ENCODE measurements at places on chromosomes 5 and 9.
A peak's percentile ranks its signal among the peaks of the same experiment; 100 is the strongest.

DNA sequence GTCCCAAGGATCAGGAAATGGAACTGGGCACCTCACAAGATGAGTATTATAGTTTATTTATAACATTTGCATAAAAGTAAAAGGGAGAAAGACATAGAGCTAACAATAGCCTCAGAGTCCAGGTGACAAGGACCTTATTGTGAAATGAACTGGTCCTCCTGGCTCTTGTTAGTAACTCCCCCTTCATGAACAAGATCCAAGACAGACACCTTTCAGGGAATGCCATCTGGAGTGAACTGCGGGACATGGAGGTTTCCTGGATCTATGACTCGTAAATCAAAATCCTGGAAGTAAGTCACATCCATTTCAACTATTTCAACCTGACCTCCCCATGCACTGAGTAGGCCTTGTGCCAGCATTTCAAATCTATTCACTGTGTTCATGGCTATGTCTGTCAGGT lies 129.5 kb upstream of the GAS1 start:
- no peak for DNase-seq

GRCh38 chr5:96198356-96199058 lies 234.5 kb downstream of the PCSK1 start:
- DNase-seq: no peak

GRCh38 chr5:17196697-17197096 lies 20.7 kb upstream of the BASP1 start:
- no peak for DNase-seq

- DNase-seq: no peak
These were observed 166.0 kb downstream of the EBF1 start for GRCh38 chr5:158933494-158934318.

DNA sequence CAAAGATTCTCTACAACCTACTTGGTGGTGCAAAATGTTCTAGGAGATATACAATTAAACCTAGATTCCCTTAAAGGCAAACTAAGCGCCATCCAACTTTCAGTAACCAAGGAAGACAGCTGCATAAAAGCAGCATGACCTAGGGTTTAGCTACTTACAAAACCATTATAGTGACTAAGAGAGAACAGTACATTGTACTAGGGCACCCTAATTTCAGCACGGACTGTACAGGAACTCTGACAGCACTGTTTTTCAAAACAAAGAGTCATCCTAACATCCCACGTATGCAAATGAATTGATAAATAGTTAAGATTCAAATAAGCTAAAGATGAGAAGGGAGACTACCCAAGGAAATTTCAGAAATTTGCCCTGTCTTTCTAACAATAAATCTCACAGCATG lies 30.0 kb downstream of the STRBP start:
- no peak for DNase-seq

DNA sequence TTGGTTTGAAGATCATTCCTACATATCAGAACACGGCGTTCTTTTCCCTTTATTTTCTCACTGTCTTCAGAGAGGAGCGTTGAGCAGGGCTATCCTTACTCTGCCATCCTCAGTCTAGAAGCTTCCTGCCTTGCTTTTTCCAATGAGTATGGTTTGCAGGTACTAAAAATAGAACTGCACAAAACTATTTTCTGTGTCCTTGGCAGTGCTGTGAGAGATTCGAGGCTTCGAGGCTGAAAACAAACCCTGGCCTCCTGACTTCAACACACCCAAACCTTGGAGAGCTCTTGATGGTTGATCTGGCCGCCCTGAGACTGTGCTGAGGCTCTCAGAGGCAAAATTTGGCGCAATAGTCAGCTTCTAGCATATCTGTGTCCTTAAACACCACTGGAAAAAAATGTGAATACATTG lies 78.9 kb downstream of the GOLPH3 start:
- no peak for DNase-seq

DNA sequence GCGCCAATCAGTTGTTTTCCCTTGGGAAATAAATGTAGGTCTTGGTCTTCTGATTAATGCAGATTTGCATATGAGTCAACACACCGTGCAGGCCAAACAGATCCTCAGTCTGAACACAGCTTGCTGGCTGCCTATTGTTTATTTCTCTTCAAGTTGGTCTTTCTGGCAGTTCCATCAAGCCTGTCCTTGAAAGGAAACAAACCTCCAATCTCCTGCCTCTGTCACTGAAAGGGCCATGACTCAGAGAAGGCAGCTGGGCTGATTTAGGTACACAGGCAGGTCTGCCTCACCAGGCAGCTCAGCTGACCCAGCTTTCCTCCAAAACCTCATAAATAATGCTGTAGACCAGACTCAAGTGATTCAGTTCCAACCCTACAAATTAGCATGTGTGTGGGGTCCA lies 175.9 kb downstream of the MAN2A1 start:
- DNase-seq: no peak

GRCh38 chr9:111825468-111826145 lies 30.9 kb upstream of the SHOC1 start:
- no peak for DNase-seq

- no peak for DNase-seq
These were observed 77.4 kb downstream of the NREP start for GRCh38 chr5:111679611-111680010.

DNA sequence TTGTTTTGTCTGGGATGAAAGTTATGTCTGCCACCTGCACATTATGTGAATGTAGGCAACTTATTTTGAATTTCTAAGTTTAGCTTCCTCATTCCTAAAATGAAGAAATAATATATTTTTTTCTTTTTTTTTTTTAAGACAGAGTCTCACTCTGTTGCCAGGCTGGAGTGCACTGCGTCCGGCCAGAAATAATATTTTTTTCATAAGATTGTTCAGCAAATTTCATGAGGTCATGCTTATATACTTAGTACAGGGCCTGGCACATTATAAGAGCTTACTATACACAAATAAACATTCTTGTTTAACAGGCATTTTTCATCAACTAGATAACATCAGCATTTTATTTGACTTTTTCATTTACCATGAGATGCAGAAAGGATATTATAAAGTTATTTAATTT lies 368.5 kb downstream of the GABRG2 start:
- no peak for DNase-seq

DNA sequence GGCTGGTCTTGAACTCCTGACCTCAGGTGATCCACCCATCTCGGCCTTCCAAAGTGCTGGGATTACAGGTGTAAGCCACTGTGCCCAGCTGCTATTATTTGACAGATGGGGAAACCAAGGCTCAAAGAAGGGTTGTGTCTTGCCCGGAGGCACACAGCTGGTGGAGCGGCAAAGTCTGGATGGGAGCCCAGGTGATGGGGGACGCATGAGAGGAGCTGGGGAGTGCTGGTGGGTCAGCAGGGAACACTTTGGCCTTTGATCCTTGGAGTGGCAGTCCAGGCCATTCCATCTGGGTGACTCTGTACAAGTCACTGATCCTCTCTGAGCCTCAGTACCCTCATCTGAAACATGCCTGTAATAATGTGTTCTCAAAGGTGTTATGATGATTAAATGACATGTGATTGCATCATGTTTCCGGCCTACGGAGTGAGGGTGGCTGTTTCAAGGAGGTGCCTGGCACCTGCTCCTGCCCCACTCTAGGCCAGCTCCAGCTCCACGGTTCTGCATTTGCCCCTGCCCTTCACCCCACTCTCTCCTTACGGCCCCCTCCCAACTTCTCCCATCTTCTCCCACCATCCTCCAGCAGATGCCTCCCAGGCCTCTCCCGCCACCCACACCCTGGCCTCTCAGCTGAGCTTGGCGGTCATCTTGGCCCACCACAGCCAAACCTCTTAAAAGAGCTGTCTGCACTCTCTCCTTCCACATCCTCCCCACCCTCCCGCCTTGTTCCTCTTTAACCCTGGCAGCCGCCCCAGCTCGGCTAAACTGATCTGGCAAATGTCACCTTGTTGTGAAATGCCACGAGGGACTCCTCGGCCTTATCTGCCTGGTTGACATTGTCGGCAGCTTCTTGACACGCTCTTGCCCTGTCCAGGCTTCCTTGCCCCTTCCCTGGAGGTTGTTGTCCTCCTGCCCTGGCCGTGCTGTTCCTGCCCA lies 5.5 kb upstream of the DBN1 start:
- no peak for DNase-seq

GRCh38 chr5:164345173-164345849 lies 839.9 kb downstream of the MAT2B start:
- DNase-seq: no peak

- DNase-seq: peak; percentile 28
These were observed 3.4 kb downstream of the LMNB1 start for GRCh38 chr5:126780165-126780827.

DNA sequence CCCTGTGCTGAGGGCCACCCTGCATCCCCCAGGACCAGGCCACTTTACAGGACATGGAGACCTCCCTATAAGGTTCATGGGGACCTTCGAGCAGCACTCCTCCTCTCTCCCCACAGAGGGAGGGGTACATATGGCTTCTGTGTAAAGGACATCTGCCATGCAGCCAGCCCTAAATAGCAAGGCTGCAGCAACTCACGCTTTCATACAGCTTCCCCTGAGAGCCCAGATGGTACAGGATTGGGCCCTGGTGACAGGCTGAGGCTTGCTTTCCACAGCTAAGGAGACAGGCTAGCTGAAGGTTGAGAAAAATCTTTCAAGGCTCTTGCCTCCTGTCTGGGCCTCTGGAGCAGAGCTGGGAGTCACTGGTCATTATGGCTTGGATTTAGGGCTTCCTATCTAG lies 147.0 kb upstream of the ZNF366 start:
- DNase-seq: no peak

DNA sequence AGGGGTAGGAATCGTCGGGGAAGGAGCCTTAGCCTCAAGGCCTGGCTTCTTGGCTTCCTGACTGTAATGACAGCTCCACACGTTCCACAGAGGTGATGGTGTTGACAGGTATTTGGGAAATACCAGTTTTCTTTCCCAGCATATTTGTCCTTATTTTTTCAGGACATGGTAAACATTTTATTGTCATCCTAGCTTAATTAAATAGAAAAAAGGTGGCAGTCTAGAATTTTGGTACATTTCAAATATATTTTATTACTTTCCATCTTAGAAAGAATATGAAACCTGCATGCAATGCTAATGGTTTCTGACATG lies 8.4 kb downstream of the CXCL14 start:
- no peak for DNase-seq

- no peak for DNase-seq
These were observed 813 bp downstream of the ERMP1 start for GRCh38 chr9:5832071-5832537.

- no peak for DNase-seq
These were observed 100.7 kb downstream of the PAM start for GRCh38 chr5:102855681-102856388.

GRCh38 chr5:53456366-53456765 lies 24.1 kb upstream of the FST start:
- no peak for DNase-seq

- DNase-seq: no peak
These were observed 431 bp downstream of the RNF208 start for GRCh38 chr9:137221506-137222111.

DNA sequence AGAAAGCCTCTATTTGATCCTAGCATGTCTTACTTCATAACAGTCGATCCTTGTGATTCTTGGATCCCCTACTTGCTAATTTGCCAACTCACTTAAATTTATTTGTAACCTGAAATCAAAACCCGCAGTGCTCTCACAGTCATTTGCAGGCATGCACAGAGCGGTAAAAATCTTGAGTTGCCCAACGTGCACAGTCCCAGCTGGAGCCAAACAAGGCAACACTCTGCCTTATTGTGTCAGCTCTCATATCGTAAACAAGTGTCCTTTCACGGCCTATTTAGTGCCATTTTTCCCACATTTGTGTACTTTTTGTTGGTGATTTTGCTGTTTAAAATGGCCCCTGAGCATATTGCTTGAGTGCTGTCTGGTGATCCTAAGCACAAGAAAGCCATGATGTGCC lies 511.3 kb upstream of the WWC1 start:
- no peak for DNase-seq

DNA sequence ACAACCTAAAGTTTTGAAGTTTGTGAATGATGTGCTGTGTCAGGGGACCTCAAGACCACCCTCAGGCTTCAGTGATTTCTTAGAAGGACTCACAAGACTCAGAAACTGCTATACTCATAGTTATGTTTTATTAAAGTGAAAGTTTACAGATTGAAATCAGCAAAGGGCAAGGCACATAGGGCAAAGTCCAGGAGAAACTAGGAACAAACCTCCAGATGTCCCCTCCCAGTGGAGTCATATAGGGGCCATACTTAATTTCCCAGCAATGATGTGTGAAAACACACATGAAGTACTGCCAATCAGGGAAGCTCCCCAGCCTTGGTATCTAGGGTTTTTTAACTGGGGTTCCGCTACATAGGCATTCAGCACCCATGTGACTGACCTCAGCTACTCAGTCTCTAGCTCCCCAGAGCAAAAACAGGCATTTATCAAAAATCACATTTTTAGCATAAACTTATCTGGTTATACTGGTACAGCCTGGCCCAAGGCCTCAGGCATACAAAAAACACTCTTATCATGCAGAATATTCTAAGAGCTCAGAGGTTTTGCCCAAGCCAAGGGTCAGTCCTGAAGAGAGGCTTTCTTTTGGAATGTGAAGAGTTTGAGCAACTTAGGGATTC lies 74.7 kb upstream of the ANKRD55 start:
- DNase-seq: no peak

- DNase-seq: no peak
These were observed 33.3 kb downstream of the EXOC3 start for GRCh38 chr5:476102-476813.

GRCh38 chr5:135822959-135823358 lies 11.5 kb upstream of the SLC25A48 start:
- no peak for DNase-seq

DNA sequence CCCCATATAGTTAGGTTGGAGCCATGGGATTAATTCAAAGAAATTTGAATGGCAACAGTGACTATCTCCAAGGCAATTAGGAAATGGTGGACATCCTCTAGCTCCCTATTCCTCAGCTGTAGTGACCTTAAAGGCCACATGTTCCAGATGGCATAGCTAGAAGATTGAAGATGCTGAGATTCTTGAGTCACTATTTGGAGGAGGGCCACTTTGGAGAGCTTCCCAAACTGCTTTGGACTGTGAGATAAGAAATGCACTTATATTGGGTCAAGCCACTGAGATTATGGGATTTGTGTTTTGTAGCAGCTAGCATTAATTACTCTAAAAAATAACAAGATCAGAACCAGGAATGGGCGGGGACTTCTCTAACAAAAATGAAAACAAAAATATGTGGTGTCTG lies 636.2 kb upstream of the CCNG1 start:
- no peak for DNase-seq

DNA sequence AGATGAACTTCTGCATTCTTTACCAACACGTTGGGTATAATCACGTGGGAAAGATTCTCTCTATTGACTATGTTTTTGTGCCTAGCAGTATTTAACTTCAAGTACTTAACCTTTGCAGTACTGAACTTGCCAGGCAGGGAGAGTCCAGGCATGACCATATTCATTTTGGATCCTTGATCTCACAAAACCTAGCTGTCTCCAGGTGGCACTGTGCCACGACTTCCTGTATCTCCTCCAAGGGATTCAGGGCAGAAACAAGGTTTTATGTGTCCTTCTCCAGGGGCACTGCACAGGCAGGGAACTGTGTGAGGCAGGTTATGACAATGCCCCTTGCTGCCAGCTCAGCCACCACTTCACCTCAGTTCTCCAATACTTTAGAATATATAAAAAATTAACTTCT lies 11.7 kb upstream of the IFNA5 start:
- DNase-seq: no peak
